Activated CD4-positive, alpha-beta memory T cell treated with anti-CD3 and anti-CD28 coated beads for 36 hours (primary cell): ENCODE measurements at places on chromosomes 4 and X.

DNA sequence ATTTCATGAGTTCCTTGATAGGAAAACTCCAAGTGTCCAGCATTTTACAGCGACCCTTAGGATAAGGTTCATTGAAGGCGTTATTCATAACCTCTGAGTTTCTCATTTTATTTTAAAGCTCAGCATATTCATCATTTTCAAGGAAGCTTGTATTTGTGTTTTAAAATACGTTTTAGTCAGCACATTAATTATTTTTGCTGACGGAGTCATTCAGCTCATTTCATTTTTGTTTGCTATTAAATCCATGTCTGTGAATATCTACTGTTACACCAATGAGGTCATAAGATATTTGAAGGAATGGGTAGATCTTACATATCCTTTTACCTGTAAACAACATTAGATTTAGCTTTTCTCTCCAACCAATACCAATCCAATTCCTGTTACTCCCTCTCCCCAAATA lies 1766.3 kb upstream of the PCDH10 start:
- no peak for DNase-seq

DNA sequence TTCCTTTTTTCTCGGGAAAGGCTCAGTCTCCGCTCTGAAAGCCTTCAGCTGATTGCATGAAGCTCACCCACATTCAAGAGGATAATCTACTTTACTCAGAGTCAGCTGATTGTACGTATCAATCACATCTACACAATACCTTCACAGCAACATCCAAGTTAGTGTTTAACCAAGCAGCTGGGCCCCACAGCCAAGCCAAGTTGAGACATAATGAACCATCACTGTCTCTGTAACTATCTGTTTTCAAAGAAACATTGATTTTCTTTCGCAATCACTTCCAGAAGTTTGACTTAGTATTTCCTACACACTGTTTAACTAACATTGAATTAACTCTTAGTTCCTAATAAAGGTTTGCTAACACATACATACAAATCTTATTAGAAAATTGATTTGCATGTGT lies 40.3 kb downstream of the RWDD4 start:
- DNase-seq, result no peak

- no peak for DNase-seq
Measured at GRCh38 chr4:153210727-153211126, 6.5 kb downstream of the TRIM2 start.

DNA sequence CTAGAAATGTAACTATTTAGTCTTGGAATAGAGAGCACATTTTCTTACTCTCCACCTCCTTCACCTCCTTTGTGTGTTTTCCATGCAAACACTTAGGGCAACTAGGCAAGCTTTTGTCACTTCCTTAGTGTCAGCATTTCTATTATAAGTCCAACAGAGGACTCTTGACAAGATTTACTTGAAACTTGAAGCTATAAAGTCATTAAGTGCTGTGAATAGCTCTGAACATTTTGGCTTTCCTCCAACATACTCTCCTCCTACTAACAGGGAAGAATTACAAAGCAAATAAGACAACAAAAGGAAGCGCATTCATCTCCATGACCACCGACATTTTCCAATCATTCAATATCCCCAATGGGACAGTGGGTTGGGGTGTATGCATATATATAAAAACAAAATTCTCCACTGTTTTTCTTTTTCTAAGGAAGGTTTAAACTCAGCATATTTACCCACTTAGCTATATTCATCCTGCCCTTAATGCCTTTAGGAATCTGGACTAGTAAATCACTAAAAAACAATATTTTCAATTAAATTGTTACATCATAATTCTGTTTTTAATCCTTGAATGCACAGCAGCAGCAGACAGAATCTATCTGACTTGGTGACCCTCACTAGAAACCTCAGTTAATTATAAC lies 264.6 kb downstream of the SNCA start:
- DNase-seq, result no peak

DNA sequence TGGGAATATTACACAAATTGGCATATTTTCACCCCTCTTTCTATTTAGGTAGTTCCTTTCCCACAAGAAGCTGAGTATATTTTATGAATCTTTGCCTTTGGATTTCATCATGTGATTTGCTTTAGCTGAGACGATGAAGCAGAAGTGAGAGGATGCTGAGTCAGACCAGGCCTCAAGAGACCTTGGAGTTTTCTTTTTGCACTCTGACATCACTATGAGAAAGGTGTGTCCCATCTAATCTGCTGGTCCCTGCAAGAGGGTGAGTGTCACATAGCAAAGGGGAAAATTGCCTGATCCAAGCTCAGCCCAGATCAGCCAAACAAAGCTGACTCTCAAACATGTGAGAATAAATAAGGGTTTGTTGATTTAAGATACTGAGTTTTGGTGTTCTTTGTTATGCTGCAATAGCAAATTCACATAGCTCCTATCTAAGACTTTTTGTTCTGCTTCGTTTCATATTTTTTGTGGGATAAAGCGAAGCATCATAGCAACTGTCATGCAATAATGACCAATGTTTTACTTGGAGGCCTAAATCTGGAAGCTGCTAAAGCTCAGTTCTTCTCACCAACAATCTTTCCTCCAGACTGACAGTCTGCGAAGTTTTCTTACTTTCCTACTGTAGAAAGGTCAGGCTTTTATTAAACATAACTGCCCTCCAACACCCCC lies 176.9 kb downstream of the PDHA2 start:
- no peak for DNase-seq

- DNase-seq, result no peak
Measured at GRCh38 chr4:144705601-144706590, 59.9 kb downstream of the HHIP start.

GRCh38 chr4:98232202-98232601 lies 29.0 kb upstream of the RAP1GDS1 start:
- DNase-seq, result no peak

DNA sequence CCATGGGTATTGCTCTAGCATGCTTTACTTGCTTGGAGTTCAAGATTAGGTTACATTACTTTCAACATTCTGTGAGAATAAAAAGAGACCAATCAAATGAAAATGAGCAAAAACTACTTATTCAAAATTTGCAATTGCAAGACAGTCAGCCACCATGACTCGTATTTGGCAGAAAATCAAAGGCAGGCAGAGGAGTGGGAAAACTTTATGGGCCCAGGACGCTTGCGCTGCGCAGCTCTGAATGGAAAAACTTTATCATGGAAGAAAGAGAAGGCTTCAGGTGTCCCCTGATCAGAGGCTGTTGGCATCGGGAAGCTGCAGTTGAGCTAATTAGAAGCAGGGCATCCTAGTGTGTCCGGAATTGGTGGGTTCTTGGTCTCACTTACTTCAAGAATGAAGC lies 250.6 kb downstream of the USP46 start:
- no peak for DNase-seq

DNA sequence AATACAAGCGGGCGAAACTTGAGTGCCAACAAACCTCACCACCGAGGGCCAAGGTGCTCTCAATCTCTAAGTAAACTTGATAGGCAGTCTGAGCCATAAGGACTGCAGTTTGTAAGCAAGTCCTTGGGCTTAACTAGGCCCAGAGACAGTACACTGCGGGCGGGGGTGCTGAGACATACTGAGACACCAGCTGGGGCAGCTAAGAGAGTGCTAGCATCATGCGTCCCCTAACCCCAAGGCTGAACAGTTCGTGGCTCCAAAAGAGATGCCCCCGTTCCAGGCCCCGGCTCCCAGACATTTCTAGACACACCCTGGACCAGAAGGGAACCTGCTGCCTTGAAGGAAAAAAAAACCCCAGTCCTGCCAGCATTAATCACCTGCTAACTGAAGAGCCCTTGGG lies 126.8 kb upstream of the PRDX4 start:
- no peak for DNase-seq

GRCh38 chrX:79139446-79139845 lies 5.0 kb upstream of the GPR174 start:
- DNase-seq, result no peak

DNA sequence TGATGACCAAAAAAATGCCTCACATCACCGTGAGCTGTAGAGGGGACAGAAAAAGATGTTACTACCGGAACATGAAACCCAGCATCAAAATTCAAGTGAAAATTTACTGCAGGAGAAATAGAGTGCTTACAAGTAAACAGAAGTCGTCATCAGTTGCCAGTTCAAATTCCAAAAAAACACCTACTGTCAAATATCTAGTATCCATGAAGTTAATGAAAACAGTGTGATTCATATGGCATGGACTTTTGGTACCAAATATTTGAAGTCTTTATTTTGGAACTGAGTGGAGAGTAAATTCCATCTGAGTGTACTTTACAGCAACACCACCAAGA lies 388.9 kb upstream of the SPOCK3 start:
- no peak for DNase-seq

GRCh38 chr4:188214861-188215260 lies 75.6 kb downstream of the TRIML1 start:
- no peak for DNase-seq

DNA sequence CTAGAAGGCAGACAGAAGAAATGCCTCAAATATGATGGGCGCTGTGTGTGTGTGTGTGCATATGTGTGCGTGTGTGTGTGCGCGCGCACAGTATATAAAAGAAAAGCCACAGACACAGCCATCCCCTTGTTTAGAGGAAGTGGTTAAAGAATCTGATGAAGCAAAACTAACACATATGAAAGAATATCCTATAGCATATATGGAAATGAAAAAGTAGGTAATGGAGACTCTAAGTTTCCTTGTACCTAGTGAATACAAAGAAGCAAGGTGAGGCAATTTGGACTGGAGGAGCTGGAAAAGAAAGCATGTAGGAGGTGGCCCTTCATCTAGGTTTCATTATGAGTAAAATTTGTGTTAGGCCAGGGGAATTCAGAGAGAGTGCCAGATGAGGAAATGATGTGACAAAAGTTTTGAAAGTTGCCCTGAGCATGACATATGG lies 58.6 kb upstream of the MCF2 start:
- DNase-seq, result peak; percentile 29

GRCh38 chr4:42618023-42618422 lies 38.9 kb downstream of the ATP8A1 start:
- no peak for DNase-seq

GRCh38 chr4:123415576-123415975 lies 19.0 kb downstream of the SPRY1 start:
- DNase-seq, result no peak

GRCh38 chr4:169070895-169071218 lies 60.8 kb upstream of the CBR4 start:
- no peak for DNase-seq

GRCh38 chr4:170978990-170979389 lies 834.2 kb upstream of the GALNTL6 start:
- no peak for DNase-seq

GRCh38 chrX:21770631-21771321 lies 12.9 kb upstream of the SMPX start:
- no peak for DNase-seq

DNA sequence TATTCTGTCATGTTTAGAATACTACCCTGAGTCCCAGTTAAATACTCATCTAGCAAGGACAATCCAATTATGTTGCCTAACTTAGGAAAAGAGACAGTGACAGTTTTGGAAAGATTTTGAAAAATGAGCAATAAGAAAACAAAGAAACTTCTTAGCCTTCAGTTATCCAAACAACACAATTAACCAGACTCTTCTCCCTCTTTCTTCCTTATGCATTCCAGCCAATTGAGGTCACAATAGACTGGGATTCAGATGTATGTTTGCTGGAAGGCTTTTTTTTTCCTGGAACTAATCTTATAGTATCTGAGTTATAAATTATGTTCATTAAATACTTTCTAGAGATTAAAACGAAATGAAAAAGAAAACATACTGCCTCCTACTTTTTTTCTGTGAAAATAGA lies 109.6 kb downstream of the GUCY2F start:
- no peak for DNase-seq
